ENCODE measurements at places on chromosomes 6 and 20. TPM values are rescaled to one million over a fixed set of nuclear protein-coding genes. Genes with fewer than 3 reads are reported as not detected.

CLPSL2 gene
- not detected for total RNA-seq

- DNase-seq = no peak
These were observed 13.1 kb downstream of the CYB5R4 start for GRCh38 chr6:83872386-83873118.

- DNase-seq = no peak
These were observed 10.0 kb downstream of the MOCS1 start for GRCh38 chr6:39924283-39924682.

OPRM1 gene
- not detected for total RNA-seq

DNA sequence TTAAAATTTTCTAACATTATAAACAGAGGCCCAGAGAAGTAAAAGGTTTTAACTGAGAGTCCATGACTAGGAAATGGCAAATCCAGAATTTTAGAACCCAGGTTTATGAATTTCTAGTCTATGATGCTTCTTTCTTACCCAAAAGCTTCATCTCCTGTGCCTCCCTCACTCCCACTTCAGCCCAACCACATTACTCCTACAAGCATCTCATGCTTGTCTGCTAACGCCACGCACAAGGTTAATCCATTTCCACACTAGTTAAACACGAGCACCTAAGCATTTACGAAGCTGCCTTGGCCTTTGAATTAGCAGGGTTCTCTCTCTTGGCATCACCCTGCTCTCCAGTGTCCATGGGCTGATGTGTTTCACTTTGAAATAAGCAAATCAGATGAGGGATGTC, 32.0 kb downstream of the TNFRSF21 start:
- DNase-seq = no peak

- no peak for DNase-seq
These were observed 14.3 kb downstream of the LYRM4 start for GRCh38 chr6:5246141-5247097.

- no peak for DNase-seq
These were observed 54.7 kb downstream of the BMP5 start for GRCh38 chr6:55820696-55821095.

DNA sequence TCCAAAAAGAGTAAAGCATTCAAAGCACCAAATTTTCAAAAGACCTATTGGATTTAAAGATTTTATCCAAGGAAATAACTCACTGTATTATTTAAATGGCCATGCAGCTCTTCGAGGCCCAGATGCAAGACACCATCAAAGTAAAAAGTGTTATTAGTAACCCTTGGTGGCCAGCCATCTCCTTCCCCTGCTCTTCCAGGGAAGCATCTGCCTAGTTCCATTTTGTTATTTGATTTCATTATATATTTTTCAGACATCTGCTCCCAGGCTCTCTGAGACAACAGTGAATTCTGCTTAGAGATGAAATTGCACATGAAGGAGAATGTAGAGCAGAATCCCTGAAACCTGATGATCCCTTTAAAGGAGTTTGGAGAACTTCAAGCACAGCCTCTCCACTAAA, 252.3 kb upstream of the TBX18 start:
- no peak for DNase-seq

GRCh38 chr6:139764498-139764986, 390.1 kb upstream of the CITED2 start:
- no peak for DNase-seq

DNA sequence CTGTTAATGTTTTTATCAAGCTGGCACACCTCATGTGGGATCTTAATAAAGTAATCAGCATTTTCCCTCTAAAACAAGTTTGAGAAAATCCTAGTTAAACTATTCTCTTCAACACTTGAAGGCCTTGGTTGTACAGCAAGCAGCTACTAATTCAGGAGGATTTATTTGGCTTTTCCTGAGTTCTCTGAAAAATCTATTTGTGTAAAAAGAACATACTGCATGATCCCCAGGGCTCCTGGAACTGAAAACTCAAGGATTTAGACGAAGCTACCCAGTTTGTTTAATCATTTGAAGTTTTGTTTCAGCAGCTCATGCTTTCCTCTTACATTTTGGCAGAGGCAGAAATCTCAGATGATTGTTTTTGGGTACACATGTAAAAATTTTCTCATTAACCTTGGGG, 309.6 kb upstream of the FLRT3 start:
- no peak for DNase-seq

GRCh38 chr6:109507490-109508072, 24.6 kb upstream of the ZBTB24 start:
- no peak for DNase-seq

DNA sequence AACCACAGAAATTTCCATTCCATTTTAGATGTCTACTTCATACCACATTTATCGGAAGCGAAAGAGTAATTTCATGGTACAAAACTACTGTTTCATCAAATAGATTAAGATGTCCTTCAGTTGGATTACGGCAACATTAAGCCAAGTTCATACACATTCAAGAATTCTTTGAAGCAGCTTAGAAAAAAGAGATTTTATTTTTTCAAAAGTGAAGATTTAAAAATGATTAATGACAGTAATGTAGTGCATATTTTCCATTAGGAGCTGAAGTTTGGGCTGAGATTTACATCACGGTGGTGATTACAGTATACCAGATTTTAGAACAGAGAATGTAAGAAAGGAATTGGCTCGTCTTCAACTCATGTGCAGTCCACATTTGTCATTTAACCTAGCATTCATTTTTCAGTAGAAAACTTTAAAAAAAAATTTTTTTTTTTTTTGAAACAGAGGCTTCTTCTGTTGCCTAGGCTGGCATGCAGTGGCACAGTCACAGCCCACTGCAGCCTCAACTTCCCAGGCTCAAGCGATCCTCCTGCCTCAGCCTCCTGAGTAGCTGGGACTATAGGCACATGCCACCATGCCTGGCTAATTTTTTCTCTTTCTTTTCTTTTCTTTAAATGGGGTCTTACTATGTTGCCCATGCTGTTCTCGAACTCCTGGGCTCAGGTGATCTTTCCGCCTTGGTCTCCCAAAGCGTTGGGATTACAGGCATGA, 1.9 kb downstream of the SYNJ2 start:
- DNase-seq = no peak

MEP1A gene
- not detected for total RNA-seq

- no peak for DNase-seq
These were observed 315.4 kb downstream of the PLCB1 start for GRCh38 chr20:8447262-8448120.

DNA sequence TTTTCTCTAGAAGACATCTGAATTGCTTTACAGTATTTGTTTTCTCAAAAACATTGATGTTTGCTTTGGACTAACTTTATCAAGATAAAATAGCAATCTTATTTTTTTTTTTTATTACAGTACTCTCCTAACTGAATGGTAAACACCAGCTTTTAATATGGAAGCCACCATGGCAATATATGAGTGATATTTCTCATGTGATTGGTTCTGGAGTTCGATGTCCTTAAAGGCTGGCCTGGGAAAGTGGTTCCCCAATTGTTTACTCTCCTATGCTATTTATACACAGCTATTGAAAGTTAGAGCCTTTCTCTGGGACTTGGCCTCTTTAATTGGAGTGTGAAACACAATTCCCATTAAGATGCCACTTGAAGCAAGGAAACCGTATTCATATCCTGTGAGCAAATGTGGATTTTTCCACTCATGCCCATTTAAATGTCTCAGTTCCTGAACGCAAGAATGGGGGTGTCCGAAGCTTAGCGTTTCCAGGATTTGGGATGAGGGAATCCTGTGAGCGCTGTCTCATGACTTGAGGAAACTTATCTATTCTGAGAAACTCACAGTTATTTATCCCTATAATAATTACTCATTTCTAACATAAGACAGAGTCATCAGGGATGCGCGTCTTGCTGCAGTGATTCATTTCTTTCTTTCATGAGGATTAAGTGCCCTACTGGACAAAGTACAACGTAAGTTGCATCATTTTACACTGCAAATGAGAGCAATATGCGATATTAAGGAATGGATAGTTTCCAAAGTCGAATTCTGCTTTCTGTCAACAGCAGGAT, 143.3 kb upstream of the PREP start:
- no peak for DNase-seq

GRCh38 chr6:64988148-64988547, 718.9 kb downstream of the EYS start:
- no peak for DNase-seq

ARHGAP18 gene
- total RNA-seq = 1.6 TPM

GRCh38 chr6:1609648-1610496, at the start of gene FOXC1:
FOXC1 (plus strand) TSS chr6:1609915; CDS start chr6:1610446, 531 bp downstream.
- DNase-seq = peak; percentile 52

KCNB1 gene
- not detected for total RNA-seq

DNA sequence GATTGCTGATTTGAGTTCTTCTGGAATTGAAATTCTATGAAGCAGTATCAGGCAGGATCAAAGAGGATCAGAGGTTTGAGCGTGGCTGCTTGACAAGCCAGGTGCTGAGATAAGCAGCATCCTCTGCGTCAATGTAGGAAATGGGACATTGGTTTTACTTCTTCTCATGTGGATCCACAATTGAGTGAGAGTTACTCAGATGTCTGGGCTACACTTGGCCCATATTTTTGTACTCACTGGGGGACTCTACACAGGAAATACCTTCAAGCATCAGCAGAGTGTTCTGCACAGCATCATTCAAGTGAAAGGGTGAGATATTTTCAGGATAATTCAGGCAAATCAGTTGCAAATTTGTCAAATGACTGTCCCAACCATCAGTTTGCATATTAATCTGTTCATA, 613.9 kb upstream of the ARID1B start:
- DNase-seq = no peak

DNA sequence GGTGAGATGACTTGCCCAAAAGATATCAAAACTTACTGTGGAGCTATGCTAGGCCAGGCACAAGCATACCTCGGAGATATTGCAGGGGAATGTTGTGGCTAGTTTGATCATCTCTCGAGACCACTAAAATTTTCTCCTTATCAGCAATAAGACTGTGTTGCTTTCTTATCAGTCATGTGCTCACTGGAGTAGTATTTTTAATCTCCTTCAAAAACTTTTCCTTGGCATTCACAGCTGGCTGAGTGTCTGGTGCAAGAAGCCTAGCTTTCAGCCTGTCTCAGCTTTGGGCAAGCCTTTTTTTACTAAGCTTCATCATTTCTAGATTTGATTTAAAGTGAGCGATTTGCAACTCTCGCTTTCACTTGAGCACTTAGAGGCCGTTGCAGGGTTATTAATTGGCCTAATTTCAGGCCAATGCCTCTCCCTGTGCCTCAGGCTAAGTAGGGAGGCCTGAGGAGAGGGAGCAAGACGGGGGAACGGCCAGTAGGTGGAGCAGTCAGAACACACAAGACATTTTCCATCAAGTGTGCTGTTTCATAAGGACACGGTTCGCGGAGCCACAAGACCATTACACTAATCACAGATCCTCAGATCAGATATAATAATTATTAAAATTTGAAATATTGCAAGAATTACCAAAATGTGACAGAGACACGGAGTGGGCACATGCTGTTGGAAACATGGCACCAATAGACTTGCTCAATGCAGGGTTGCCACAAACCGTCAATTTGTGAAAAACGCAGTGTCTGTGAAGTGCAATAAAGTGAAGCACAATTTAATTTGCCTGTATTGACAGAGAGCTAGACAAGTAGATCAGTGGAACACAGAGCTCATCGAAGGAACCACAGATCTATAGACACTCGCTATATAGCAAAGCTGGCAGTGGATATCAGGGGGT, 106.8 kb upstream of the SIRPG start:
- peak; percentile 88 for DNase-seq

FRK gene
- total RNA-seq = not detected

DNA sequence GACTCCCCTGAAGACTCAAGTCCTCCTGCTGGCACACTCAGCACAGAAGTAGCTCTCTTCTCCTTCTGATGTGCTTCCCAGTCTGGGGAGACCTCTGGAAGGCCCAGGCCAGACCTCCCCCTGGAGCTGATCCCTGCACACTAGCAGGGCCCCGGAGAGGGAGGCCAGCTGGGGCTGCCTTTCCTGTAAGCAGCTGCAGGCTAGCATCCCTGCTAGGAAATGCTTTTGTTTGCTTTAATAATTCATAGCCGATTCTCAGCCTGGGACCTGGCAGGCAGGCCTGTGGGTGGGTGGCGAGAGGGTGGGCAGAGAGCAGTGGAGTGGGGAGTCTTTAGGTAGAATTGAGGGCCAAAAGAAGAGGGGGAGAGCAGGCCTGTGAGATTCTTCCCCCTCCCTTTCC, 5.2 kb downstream of the EBF4 start:
- DNase-seq = no peak

DNA sequence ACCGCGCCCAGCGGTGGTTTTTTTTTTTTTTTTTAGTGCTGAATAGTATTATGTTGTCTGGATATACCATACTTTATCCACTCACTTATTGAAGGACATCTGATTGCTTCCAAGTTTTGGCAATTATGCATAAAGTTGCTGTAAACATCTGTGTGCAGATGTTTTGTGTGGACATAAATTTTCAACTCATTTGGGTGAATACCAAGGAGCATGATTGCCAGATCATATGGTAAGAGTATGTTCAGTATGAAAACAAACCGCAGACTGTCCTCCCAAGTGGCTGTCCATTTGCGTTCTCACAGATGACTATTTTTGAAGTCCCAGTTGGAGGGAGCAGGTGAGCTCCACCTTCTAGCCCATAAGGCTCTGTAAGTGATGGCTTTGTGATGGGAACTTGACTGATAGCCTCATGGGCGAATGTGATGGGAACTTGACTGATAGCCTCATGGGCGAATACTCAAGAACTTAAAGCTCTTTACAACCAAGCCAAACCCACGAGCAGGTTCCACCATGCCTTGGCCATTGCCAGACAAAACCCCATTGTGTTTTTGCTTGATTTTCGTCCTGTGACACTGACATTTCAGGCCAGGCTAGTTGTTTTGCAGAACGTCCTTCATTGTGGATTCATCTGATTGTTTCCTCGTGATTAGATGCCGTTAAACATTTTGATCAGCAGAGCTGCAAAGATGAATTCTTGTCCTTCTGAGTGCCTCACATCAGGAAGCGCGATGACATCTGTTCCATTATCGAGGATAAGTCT, 51.0 kb downstream of the ZBTB2 start:
- no peak for DNase-seq

PAX1 gene
- not detected for total RNA-seq

DNA sequence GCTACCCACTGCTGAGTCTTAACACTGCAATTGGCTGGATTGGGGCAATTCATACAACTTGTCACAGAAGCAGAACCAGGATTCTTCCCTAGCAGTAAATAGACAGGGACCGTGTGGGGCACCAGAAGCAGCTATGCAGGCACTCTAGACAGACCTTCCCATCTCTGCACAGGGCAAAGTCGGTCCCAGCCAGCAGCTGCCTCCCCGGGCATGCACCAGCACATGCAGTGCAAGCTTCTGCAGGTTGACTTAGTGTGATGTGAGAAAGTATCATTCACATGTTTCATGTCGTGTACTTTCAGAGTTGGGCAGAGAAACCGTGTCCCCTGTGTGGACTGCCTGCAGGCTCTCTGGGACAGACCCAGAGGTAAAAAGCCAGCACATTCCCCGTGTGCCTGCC, 98.0 kb upstream of the FOXA2 start:
- DNase-seq = no peak

SLC22A1 gene
- 0.78 TPM for total RNA-seq

TRAPPC3L gene
- total RNA-seq = not detected

DNA sequence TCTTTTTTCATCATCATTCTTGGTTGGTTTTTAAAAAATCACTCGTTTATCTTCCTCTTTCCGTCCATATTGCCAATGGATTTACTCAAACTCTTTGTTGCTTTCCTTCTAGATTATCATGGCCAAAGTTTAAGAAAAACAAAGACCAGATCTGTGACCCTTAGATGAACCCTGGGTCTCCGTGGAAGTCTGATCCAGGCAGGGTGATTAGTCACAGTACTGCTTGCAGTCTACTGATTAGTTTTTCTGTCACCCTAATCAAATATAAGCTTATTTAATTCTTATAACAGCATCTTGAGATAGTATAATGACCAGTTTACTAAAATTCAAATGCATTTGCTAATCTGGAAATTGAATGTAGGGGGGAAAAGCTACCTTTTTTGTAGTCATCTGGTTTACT, 6.0 kb upstream of the SMIM28 start:
- DNase-seq = no peak

Data from Karpas-422 (cell line).